ENCODE measurements at places on chromosomes 3 and 15. TPM values are rescaled to one million over a fixed set of nuclear protein-coding genes. Genes with fewer than 3 reads are reported as not detected.
A peak's percentile ranks its signal among the peaks of the same experiment; 100 is the strongest.

Gene PLCH1
- 1.3 TPM for total RNA-seq

Gene CELF6
- total RNA-seq, result 1.3 TPM

Gene USP50
- total RNA-seq, result 0.97 TPM

Gene MEGF11
- total RNA-seq, result not detected

Gene DZIP1L
- 4.1 TPM for total RNA-seq

Gene FSD2
- 146 TPM for total RNA-seq

Gene IL20RB
- 0.35 TPM for total RNA-seq

Gene BFSP2
- total RNA-seq, result not detected

Gene SKOR1
- total RNA-seq, result 0.11 TPM

Gene LMAN1L
- total RNA-seq, result 20.6 TPM

Gene RAD51
- total RNA-seq, result 0.43 TPM

Gene OSBPL10
- total RNA-seq, result 5.1 TPM

DNA sequence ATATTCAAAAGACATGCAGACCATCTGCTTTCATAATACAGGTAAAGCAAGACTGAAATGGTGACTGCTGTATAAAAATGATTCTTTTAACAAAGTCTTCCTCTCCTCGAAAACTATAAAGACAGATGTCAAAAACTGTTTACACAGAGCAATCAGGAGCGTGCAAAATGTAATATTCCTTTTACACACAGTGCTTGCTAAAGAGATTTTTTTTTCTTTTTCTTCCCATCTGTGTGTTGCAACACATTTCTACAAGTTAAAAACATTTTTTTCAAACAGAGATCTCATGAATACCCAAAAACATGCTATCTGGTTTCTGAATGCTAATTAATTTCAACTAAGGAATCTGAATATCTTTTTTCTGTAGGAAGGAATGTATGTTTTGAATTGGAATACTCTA lies 22.1 kb downstream of the SATB1 start:
- no peak for DNase-seq

- no peak for DNase-seq
Observed at GRCh38 chr3:14846226-14846880, 27.6 kb downstream of the FGD5 start.

DNA sequence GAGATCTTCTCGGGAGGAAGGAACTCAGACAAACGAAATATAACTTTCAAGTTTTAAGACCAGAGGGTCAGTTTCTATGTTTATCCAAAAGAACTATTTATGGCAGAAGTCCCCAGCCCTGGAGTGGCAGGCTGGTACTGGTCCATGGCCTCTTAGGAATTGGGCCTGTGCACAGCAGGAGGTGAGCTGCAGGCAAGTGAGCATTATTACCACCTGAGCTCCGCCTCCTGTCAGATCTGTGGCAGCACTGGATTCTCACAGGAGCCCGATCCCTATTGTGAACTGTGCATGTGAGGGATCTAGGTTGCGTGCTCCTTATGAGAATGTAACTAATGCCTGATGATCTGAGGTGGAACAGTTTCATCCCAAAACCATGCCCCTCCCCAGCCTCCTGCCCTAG lies 14.3 kb upstream of the HPS3 start:
- no peak for DNase-seq

- DNase-seq, result peak; percentile 89
Observed at GRCh38 chr3:157542711-157543500, 39.7 kb upstream of the VEPH1 start.

DNA sequence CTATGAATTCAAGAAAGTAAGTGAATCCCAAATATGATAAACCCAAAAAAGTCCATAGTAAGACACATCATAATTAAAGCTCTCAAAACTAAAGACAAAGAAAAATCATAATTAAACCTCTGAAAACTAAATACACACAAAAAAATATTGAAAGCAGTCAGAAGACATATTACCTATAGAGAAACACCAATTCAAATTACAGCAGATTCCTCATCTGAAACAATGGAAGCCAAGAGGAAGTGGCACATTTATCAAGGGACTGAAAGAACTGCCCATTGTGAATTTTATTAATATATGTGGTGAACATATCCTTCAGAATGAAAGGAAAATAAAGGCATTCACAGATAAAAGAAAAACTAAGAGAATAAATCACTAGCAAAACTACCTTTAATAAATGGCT lies 128.2 kb downstream of the SCAPER start:
- DNase-seq, result no peak

DNA sequence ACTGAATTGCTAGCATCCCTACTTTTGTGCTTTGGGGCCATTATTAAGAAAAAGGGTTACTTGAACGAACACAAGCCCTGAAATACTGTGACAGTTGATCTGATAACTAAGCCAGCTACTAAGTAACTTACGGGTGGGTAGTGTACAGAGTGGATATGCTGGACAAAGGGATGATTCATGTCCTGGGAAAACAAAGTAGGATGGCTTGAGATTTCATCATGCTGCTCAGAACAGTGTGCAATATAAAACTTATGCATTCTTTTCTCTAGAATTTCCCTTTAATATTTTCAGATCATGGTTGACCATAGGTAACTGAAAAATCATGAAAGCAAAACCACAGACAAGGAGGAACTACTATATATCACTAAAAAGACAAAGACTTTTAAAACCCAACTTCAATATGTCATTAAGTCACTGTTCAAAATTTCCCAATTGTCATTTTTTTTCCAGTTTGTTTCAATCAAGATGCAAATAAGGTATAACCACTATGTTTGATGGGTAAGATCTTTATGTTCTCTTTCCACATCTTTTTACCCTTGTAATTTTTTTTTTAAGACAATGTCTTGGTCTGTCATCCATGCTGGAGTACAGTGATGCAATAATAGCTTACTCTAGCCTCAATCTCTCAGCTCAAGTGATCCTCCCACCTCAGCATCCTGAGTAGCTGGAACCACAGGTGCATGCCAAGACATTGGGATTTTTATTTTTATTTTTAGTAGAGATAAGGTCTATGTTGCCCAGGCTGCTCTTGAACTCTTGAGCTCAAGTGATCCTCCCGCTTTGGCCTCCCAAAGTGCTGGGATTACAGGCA lies 67.7 kb downstream of the IFT80 start:
- DNase-seq, result no peak

DNA sequence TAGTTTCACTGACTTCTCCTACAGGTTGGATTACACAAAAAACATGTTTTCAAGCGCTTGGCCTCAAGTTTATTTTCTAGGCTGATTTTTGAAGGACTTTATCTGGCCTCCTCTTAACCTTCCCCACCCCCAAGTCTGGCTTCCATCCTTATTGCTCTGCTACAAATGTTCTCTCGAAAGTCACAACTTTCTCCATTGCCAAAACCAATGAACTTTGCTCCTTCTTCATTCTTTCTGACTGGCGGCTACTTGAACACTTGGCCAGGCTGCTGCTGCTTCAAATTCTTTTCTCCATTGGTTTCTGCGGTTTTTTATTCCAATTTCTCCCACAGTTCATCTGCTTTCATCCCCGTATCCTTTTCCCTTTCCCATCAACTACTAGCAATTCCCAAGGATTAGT lies 106.6 kb downstream of the TOP2B start:
- no peak for DNase-seq

DNA sequence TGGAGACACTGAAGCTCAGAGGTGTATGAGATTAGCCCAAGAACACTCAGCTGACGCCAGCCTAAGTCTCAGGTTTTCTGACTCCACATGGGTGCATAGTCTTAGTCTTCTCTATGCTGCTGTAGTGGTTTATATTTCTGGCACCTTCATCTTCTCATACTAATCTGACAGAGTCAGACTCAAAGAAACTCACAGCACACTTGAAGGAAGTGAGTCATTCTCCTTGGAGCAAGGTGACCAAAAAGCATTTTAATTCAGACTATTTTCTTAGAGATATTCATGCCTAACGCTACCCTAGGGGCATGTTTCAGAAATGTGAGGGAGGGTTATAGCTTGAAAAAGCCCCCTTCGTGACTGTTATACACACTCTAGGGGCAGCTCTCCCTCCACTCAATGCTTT lies 775.3 kb upstream of the ARPP21 start:
- no peak for DNase-seq

- DNase-seq, result no peak
Observed at GRCh38 chr15:101114166-101114565, 137.7 kb downstream of the CHSY1 start.

- DNase-seq, result no peak
Observed at GRCh38 chr15:57440799-57441198, 64.5 kb downstream of the CGNL1 start.

DNA sequence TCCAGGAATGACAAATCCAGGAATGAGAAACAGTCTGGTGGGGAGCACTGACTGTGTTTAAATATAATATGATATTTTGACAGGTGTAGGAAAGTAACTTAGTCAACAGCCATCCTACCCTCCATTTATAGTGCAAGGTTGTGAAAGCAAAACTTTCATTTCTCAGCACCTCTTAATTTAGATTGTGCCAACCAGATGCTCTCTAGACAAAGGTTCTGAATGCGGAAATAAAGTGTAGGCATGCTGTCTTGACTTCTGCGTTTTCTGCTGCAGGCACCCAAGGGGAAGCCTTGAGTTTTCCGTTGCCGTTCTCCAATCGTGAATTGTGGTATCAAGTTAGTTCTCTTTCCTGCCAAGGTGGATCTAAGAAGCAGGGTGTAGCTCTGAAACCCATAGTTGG lies 261.9 kb upstream of the SUCLG2 start:
- no peak for DNase-seq

DNA sequence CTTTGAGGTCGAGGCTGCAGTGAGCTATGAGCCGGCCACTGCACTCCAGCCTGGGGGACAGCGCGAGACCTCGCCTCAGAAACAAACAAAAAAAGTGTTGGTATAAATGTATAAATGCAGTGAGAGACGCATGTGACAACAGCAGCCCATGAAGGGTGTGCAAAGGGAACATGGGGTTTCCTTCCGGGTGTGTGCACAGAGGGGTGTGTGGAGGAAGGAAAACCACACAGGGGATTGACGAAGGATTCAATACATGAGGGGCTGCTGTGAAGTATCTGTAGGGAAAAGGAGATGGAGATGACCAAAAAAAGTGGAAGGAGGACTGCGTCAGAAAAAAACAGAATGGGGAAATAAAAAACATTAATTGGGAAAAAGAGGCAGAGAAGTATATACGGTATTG lies 1.1 kb downstream of the MTFMT start:
- no peak for DNase-seq

- peak; percentile 67 for DNase-seq
Observed at GRCh38 chr15:90002428-90002844, 1.3 kb downstream of the ZNF710 start.

DNA sequence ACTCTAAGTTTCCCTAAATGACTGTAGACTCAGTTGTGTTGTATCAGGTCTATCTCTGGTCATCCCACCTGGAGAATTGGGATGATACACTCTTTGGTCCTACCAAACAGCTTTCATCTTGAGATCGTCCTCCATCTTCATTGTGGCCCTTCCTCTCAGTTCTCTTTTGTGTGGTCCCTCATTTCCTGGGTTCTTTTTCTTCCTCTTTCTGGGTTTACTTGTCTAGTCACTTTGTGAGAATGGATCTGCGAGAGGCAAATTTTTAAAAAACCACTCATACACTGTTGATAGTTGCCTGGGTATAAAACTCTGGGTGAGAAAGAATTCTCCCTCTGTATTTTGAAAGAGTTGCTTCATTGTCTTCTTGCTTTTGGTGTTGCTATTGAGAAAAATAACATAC lies 6.0 kb upstream of the AMOTL2 start:
- no peak for DNase-seq

DNA sequence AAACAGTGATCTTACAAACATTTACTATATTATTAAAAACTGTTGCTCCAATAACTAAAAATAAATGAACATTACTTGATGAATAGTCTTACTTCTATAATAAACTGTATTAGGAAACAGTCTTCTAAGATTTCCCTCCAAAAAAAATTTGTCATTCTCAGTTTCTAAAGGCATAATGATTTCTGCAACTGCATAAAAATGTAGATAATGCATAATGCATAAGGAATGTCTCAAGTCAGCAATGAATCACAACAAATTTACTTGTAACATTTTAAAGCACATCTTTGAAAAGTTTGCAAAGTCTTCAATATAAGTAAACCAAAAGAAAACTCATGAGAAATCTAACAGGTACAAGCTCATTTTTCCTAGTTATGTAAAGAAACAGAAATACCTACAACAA lies 113.5 kb downstream of the VPS13C start:
- DNase-seq, result no peak

- peak; percentile 53 for DNase-seq
Observed at GRCh38 chr3:187150599-187150998, 11.3 kb upstream of the RPL39L start.

DNA sequence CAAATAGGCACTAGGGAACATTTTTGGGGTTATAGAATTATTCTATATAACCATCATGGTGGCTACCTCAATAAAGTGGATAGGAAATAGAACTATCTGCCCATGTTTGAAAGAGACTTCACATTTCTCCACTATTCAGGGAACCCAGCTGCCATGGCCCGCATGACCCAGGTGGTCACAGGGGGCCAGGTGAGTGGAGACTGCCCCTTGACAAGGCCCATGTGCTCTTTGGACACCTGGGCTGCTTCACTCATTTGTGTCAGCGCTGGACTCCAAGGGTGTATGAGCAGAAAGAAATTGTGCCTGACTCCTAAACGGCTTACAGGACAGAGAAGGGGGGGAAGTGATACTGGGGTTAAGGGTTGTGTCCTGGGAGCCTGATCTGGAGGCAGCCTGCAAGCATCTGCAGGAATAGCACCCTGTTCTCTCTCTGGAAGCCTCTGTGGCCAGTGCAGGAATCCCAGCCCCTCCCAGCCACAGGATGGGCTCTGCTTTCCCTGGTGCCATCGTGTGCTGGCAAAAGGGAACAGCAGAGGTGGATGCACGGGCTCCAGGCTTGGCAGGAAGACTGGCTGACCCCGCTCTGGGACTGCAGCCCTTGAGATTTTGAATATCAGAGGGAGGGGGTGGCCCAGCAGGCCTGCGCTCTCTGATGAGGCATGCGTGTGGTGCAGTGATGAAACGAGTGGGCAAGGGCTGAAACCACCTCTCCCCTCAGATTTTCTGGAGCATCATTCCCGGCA lies 9.1 kb upstream of the C3orf22 start:
- no peak for DNase-seq

GRCh38 chr3:161100994-161101393 lies 4.2 kb downstream of the B3GALNT1 start:
- no peak for DNase-seq

- no peak for DNase-seq
Observed at GRCh38 chr15:38895326-38896255, 331.0 kb upstream of the RASGRP1 start.

GRCh38 chr15:40242601-40243000 lies 3.7 kb downstream of the PAK6 start:
- no peak for DNase-seq

GRCh38 chr15:52667597-52667996 lies 11.6 kb downstream of the ATOSA start:
- DNase-seq, result no peak

GRCh38 chr3:90080988-90081387 lies 973.6 kb downstream of the EPHA3 start:
- DNase-seq, result no peak
